ENCODE measurements at places on chromosomes 2 and 18.

GRCh38 chr2:204251158-204251997, 293.9 kb upstream of the PARD3B start:
- no peak for DNase-seq

DNA sequence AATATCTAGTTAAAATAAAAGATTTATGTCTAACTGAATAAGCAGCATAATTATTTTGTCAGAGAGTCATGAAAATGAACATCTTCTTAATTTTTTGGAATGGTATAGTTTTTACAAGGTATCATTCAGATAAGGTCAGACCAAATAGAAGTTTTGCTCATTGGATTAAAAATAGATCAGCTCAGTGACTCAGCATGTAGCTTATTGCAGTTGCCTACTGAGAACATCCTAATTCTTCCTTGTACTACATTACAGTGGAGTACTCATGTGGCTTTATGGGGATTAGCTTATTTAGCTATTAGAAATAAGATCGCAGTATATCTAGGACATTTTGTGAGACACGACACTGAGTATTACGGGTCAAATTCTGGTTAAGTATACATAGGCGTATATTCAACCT, 38.2 kb upstream of the PPM1B start:
- DNase-seq = no peak

DNA sequence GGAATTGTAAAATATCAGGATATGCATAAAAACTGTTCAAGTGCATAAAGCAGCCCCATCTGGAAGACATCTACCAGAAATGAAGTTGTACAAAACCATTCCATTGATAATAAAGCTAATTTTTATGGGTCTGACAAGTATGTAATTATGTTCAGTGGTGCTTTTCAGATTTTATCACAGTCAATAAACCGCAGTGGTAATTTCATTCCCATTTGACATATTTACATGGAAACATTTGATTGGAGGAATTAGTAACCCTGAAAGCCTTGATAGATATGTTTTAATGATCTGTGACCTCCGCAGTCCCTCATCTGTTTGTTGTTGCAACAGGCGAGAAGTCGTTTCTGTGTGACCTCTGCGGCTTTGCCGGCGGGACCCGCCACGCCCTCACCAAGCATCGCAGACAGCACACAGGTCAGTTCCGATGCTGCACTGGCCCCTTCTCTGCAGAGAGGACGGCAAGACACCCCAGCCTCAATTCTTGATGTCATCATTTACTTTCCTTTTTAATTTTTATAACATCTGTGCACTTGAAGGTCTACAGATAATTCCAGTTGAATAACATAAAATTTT, 283.1 kb downstream of the ZNF407 start:
- no peak for DNase-seq

- DNase-seq = peak; percentile 54
Observed at GRCh38 chr2:145724311-145724898, 1204.5 kb upstream of the ZEB2 start.

GRCh38 chr2:215505044-215505786, 69.3 kb upstream of the FN1 start:
- no peak for DNase-seq

- no peak for DNase-seq
Observed at GRCh38 chr18:23283916-23284430, 148.7 kb downstream of the CABLES1 start.

- no peak for DNase-seq
Observed at GRCh38 chr2:85702800-85703199, 8.6 kb downstream of the GNLY start.

DNA sequence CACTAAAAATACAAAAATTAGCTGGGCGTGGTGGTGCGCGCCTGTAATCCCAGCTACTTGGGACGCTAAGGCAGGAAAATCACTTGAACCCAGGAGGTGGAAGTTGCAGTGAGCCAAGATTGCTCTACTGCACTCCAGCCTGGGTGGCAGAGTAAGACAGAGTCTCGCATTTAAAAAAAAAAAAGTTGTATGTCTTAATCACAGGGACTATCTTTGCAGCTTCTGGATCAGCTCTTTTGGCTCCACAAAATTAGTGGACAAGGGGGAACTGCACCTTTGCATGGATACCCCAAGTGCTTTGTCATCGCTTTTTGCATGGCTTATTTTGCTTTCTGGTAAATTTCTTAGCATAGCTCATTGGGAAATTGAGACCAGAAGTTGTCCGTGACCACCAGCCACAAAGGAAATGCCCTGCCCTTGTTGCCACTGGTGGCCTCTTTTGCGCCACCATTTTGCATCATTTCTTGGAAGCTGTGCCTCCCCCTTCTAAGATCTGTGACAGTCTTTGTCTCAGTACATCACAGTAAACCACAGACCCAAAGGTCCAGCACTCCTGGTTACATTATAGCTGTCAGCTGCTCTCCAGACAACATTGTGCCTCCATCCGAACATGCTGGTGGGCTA, 43.9 kb upstream of the PCBP1 start:
- peak; percentile 13 for DNase-seq

DNA sequence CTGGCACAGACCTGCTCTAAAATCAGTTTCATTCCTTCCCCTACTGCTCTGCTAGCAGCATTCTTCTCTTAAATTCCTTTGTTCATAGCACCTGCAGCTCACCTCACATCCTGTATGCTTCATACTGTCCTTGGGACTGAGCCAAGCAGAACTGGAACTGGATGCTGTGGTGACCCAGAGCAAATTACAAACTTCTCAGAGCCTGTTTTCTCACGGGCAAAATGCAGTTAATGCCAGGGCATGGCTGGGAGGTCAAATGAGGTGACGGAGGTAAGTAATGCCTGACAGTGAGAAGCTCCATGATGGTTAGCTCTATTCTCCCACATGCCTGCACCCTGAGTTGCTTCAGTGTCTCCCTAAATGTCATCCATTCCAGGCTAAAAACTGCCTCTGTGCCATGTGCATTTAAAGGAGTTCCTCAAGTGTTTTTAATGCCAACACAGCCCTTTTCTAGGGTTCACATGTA, 29.7 kb downstream of the C2orf42 start:
- DNase-seq = no peak

DNA sequence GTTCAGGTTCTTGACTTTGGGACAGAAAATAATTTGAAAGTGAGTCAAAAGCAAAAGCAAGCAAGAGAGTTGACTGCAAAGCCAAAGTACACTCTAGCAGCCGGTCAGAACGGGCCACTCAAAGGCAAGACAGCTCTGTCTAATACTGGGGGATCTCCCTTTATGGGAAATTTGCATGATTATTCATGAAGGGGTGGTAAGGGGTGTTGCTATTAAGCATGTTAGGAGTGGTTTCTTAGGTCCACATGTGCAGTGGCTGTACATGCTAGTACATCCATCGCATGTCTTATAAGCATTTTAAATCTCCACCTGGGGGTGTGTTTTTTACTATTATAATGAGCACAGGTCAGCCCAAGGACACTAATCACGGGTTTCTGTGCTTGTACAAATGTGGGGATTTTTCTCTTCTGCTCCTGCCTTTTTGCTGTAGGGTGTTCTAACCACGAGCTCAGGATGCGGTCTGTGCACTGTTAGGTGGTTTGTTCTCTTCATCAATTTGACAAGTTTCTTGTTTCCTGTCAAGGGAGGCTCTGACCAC, 60.2 kb upstream of the SPP2 start:
- no peak for DNase-seq

GRCh38 chr2:12063210-12063609, 316.8 kb downstream of the LPIN1 start:
- no peak for DNase-seq

DNA sequence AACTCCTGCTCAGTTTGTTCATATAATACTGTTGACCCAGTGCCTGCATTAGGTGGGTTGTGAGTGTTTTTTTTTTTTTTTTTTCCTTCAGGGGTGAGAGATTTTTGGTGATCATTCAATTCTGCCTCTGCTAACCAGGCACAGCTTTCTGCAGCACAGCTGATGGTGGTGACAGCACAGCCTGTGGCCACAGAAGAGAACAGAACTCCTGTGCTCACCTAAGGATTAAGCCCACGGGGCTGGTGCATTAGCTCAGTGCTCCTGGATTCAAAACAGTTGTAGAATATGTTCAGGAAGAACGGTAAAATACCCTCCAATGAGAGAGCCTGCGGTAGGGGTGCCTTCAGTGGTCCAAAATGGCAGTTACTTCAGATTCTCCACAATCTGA, 42.0 kb downstream of the PKP4 start:
- no peak for DNase-seq

DNA sequence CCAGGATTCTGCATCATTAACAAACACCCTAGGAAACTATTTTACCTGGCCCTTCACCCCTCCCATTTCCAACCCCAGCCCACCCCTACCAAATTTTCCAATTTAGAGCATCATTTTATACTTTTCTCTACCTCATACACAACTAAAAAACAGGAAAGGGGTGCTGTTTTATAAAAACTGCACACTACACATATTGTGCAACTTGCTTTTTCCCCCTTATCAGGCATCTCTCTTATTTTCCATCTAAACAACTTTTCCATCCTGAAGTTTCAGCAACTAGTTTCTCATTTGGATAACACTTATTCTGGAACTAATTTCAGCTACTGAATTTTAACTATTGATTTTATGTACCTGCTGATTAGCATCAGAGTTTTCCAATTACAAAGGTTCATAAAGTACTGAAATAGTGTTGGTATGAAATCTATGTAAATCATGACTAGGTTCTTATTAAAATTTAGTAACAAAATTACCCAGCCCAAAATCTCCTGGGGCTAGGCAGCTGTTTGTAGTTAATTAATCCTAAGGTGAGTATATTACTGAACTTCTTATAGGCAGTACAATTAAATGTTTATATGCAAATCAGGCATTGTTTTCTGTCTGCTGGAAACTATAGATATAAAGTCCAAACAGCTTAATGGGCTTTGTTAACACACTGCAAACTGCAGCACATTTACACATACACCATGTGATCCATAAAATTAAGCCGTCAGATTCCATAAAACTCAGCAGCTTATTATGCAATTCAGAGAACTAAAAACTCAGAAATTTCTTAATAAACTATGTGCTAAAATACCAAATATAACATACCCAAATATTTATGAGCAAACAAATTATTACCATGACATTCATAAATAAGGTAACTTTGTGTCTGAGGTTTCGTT, 7.9 kb downstream of the SF3B1 start:
- no peak for DNase-seq
